ENCODE measurements at places on chromosomes 3 and 15.

DNA sequence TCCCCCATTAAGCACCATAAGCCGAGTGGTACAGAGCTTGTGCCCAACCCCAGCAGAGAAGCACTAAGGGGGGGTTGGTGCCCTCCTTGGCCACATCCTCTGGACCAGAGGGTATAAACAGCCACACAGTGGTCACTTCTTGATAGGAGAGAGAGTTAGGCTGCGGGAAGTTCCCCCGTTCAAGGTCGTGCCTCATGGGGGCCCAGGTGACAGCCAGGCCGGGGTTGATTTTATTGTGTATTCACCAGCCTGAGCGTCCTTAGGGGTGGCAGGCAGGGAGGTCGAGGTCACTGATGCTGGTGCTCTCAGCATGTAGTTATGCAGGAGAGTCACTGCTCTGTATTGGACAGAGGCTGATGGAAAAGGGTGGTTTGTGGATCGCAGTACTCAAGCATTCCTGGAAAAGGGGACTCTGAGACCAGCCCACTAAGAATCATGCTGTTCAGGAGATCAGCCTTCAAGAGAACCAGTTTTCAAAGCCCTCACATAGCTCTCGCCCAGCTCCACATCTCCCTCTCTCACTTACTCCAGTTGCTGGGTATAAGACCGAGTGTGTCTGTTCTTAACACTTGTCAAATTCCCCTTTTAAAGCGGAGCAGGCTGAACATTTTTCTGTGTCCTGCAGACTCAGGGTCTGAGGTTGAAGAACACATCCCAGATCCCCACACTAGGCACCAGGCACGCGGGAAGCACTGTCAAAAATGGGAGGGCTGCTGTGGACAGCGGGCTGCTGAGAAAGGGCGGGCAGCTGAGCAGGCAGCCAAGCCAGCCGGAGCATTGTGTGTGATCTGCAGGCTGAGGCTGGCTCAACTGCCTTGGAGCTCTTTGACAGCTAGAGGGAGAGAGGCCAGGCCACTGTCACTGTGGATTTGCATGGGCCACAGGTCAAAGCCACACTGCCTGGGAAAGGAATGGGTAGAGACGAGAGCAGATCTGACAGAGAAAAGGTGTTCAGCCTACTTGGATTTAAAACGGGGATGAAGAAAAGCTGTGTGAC, 279.3 kb upstream of the LRRFIP2 start:
- DNase-seq: no peak

GRCh38 chr15:84839714-84840113, 22.6 kb downstream of the ALPK3 start:
- no peak for DNase-seq

GRCh38 chr15:74208901-74209559, 6.4 kb upstream of the STRA6 start:
- DNase-seq: no peak

DNA sequence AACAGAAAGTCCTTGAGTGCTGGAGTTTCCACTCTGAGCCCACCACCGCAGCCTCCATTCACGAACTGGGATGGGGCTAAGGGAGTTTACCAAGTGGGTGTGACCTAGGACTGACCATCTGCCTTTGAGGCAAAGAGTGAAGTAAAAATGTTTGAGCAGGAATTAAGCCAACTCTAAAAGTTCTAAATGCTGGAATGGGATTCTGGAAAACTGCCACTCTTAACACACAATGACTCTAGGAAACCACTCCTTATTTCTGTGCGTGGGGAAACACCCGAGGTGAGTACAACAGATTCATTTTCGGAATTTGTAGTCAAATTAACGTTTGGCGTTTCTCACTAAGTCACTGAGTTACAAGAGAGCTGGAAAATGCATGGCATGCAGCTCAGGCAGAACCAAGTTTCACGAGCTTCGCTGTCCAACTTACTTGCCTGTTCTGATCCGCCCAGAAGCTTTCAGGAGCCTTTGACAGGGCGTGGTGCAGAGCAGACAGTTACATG, 31.6 kb downstream of the ISL2 start:
- no peak for DNase-seq

DNA sequence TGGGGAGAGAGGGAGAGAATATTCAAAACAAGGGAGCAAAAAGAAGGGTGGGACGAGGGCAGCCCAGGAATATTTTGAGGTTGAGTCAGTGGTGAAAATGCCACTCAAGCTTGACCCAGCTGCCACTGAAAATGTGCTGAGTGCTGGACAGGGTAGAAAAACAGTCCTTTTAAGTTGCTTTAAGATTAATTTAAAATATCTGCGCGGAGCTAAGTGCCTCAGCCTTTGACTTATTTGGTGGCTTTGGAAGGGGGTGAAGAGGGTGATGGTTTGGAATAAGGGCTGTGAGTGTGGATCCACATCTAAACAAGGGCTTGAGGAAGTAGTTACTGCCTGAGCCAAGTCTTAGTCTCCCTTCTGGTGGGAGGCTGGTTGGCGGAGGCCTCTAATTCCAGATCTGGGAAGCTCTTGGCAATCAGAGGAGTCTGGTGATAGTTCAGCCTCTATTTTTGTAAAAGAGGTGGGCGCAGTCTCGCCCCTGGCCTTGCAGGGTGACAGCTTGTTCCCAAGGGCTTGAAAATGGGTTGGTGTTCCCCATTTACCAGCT, 280.8 kb upstream of the ROPN1 start:
- no peak for DNase-seq

- DNase-seq: no peak
Observed at GRCh38 chr3:122148941-122149627, 34.4 kb upstream of the CASR start.

GRCh38 chr3:35744419-35744818, 105.1 kb downstream of the ARPP21 start:
- DNase-seq: no peak

DNA sequence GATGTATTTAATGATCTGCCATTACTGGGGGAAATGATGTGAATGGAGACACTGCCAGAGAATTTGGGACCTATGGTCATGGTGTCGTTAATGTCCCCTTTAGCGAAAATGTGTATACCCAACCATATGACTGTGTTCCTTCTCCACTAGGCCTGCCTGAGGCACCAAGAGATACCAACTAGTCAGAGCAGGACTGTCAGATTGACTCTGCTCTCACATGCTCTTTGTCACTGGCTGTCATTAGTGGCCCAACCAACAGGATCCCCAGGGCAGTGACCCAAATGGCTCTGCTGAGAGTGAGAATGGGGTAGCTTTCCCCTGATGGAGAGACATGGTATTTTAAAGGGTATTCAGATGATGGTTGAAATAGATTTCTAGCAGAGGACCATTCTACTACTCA, 2.8 kb downstream of the TAGLN3 start:
- DNase-seq: no peak

DNA sequence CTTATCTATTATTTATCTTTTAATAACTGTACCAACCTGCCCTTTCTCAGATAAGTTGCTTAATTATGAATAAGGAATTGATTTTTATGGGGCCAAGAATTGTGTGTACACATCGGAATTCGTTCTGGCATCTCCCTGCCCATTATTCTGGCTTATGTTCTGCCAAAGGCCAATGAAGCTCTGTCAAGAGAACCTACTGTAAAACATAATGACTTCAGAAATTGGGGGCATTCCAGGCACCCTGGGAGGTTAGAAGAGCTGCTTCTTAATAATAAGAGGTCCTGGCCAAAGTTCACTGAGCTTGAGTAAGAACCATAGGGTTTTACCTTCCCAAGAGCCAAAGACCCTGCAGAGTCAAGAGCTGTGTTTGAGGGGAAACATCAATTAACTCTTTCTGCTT, 261.7 kb downstream of the SLC9A9 start:
- DNase-seq: no peak

DNA sequence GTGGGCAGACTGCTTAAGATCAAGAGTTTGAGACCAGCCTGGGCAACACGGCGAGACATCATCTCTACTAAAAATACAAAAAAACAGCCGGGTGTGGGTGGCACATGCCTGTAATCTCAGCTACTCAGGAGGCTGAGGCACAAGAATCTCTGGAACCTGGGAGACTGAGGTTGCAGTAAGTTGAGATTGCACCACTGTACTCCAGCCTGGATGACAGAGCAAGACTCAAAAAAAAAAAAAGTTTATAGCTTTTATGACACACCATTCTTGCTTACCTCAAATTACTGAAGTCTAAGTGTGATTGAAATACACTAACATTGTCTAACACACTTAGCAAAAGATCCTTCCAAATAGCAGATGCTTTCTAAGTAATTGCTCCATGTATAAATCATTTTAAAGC, 207.6 kb downstream of the STAG1 start:
- no peak for DNase-seq

GRCh38 chr3:142530296-142530695, 48.2 kb downstream of the ATR start:
- DNase-seq: no peak

- DNase-seq: no peak
Observed at GRCh38 chr3:167863811-167864551, 128.5 kb downstream of the SERPINI1 start.

DNA sequence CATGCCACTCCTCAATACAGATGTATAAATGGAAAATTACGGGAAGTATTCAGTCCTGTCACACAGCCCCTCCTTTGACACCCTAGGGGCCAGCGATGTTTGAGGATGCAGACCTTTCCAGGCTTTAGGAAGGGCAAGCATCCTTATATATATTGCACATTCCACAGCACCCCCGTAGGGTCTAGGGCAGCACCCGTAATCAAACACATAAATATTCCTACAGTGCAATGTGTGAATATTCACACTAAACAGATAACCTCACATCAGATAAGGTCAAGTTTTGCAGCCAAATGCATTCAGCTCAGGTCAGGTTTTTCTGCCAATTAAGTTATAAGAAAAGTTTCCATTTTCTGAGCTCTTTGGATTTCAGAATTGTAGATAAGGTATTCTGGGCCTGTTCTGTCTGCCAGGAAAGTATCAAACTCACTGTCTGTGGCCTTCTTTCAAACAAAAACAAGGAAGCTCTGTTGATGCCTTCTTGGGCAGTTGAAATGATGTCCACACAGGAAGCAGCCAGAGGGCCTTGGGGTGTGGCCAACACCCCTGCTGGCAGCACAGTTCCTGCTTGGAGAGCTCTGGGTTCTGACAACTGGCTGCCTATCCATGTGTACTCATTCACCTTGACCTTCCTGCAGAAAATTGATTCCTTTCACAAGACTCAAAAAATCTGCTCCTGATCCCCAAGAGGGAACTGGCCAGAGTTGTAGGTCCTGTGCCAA, 427.0 kb downstream of the NTRK3 start:
- DNase-seq: no peak

- no peak for DNase-seq
Observed at GRCh38 chr3:49170744-49171118, 667 bp upstream of the KLHDC8B start.

DNA sequence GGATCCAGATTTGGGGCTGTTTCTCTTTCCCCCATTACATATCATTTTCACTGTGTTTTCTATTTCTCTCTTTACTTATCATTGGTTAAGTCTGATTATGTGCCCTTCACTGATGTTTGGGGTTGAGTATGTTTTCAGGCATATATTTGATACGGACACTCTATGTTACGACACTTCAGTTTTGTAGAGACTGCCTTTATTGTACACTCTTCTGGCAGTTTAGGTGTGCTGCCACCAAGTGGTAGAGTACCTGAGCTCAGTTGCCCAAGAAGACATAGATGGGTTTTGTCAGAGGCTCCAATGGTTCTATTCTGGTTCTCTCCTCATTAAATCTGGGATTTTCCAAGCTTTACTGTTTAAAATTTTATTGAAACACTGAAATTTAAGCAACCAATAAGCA, 255.0 kb upstream of the ROPN1 start:
- no peak for DNase-seq

GRCh38 chr15:89364341-89364740, 29.7 kb upstream of the POLG start:
- DNase-seq: no peak

GRCh38 chr15:59177317-59177660, 29.4 kb upstream of the LDHAL6B start:
- no peak for DNase-seq

DNA sequence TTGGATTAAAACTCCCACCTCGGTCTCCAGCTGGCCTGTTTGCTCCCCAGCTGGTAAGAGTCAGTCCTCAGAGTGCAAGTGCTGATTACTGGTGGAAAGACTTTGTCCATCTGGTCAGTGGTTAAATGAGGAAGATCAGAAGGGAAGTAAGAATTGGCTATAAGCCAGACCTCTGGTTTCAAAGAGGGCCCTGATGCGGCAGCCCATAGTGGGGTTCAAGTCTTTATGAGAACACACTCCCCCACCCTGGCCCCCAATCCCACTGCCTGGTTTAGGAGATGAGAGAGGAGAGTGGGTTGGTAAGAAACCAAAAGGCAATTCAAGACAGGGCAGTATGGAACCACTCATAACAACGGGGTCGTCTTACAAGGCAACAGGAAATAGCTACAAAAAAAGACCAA, 65.0 kb downstream of the FRMD4B start:
- DNase-seq: no peak

GRCh38 chr3:121836064-121836463, 1.1 kb downstream of the EAF2 start:
- DNase-seq: no peak

DNA sequence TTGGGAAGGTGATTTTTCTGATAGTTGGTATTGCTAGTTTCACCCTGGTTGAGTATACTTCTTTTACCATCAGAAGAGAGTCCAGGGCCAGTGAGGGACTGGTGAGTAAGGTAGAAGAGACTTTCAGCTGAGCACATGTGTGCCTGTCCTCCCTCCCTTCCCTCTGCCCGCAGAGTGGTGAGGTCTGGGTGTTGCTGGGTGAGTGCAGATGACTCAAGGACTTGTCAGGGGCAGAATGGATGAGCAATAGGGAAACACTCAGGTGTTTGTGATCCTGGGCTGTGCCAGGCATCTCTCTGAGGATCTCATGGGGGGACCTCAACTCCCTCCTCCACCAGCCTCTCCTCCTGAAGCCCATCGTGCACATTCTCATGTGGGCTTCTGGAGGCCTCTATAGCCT, 76.0 kb upstream of the GSK3B start:
- no peak for DNase-seq

DNA sequence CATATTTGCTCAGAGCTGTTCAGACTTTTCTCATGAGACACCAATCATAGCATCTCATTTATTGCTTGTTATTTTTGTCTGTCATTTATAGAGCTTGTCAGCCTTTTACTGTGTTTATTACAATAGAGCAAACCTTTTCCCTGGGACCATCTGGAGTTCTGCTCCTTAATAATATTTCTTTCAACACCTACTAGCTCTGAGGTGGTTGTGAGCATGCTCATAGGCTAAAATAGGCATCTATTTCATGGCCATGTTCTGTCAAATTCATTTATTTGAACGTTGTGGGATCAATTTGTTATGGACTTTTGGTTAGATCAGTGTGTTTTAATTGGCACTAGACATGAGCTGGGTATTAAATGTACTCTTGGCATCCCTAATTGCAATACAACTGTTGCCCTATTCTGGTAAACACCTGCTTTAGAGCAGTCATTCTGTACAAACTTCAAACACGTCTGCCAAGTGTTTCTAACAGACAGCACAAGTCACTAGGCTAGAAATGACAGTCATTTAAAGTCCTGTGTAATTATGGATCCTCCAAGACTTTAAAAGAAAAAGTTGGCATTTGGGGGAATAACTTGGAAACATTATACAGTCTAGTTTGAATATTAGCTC, 766.3 kb downstream of the ZNF385D start:
- no peak for DNase-seq

DNA sequence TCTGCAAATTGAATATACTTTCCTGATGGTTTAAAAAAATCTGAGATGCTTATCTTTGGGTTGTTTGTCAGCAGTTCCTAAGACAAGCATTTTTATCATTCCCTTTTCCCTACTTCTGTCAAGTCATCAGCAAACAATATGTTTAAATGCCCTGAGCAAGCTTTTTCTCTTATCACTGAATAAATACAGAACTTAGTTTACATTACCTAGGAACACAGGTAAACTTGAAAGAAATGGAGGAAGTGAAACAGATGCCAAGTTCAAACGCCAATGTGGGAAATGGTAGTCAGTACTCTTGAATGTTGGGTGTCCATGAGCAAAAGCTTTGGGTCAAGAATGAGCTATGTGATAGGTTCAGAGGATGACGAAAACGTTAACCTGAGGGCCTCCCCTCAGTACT, 17.2 kb upstream of the TCAIM start:
- DNase-seq: no peak
